ENCODE measurements at places on chromosomes 6 and 20.

GRCh38 chr6:43636308-43636659 lies 644 bp downstream of the MAD2L1BP start:
- DNase-seq, result peak; percentile 25

DNA sequence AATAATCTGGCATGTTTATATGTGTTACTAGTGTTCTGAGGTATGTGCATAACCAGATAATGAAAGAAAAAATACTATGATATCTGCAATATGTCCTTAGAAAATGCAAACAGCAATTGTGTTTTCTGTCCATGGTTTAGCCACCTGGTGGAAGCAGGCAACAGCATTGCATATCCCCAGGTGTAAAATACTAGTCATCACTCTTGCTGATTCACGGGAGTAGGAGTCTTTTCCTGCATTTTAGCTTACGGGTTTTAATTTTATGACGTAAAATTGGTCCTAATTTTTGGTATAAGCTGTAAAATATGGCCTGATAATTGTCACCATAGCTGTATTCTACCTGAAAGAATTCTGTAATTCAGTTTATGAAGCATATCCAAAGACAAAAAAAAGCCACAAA lies 2.5 kb downstream of the RNF182 start:
- no peak for DNase-seq

GRCh38 chr20:63183422-63184146 lies 32.3 kb downstream of the YTHDF1 start:
- peak; percentile 56 for DNase-seq

DNA sequence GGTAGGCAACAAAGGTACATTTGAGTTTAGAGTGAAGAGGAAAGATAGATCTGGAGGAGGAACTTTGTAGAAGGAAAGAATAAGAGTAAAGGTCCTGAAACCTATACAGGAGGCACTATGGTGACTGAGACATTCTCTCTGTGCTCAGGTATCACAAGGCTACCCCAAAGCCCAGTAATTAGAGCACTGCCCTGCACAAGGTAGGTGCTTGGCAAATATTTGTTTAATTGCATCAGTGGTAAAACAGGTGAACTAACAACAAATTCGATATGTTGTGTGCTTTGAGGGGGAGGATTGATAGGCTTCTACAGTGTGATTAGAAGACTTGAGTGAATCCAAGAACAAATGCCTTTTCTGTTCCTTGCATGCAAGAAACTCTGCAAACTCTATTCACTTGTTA lies 6.8 kb upstream of the TSHZ2 start:
- no peak for DNase-seq

DNA sequence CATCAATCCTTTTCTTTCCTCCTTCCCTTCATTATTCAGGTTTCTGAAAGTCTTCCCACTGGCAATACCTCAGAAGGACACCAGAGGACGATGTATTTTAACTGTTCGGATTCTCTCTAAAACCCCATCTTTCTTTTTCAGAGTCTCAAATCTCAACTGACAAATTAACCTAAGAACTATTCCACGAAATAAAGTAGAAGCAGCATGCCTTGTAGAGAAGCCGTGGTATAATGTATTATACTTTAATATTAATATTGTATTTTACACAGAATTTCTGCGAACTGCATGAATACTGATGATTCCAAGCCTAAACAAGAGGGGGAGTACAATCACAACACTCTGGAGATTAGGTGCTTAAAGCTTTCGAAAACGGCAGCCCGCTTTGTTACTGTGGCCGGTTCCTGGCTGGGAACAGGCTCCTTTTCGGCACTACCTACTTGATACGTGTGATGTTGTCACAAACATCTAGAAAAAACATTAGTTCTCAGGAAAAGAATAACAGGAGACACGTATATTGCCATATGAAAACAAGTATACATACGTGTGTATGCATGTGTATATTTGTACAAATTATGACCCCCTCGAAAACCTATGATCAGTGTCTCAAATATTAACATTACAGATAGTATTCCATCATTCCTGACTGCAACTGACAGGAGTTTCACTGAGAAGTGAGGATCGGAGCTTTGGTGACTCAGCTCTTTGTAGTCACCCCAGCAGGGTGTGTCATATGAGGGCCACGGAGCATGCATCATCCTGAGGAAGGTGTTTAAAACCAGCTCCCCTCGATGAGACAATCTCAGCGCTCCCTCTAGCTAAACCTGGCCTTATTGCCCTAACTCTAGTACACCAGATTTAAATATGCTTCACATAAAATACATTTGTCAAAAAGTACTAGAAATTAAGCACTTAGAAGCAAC lies 319.7 kb upstream of the TCF21 start:
- DNase-seq, result peak; percentile 77

GRCh38 chr6:19443411-19443810 lies 393.8 kb upstream of the ID4 start:
- DNase-seq, result no peak

DNA sequence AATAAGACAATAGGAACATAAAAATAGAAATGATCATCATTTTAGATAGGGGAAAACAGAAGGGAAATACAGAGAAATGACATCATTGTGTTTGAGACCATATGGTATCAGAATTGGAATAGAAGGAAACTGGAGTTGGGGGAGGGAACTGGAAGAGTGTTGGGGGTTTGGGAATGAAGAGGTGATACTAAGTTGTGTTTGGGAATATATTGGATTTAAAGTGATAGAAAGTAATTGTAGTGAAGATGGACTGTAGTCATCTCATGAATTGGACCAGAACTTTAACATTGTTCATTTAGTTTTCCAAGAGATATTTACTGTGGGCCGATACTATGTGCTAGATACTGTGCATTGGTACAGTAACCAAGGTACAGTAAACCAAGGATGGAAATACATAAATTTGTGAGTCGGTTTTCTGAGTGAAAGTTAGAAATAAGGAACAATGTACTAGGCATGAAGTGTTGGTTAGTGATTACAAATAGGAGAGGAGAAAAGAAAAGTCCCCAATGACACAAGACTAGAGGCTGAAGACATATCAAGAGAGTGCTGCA lies 32.3 kb downstream of the KCNQ5 start:
- DNase-seq, result no peak

DNA sequence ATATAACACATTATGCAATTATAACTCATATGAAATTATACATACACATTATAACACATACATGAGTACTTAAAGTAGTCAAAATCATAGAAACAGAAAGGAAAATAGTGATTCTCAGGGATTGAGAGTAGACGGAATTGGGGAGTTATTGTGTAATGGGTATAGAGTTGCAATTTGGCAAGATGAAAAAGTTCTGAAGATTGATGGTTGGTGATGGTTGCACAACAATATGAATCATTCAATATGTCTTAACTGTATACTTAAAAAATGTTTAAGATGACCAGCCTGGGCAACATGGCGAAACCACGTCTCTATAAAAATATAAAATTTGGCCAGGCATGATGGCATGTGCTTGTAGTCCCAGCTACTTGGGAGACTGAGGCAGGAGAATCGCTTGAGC lies 372.7 kb downstream of the CDKAL1 start:
- no peak for DNase-seq

GRCh38 chr20:41635158-41635557 lies 17.0 kb upstream of the CHD6 start:
- DNase-seq, result no peak

DNA sequence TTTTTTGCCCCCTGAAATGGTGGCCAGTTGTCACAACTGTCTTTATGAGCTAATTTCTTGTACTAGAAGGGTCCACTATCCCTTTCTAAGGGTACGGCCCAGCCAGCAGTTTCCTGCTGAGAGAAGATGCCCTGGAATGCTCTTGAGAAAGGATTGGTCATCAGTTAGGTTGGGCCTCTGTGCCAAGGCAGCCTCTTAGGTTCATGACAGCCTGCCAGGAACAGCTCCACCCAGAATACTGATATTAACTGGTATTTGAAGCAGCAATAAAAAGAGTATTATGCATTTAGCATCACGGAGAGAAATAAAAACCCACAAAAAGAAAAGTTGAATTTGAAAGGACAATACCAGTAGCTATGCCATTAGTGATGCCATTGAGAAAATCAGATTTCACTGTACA lies 9.0 kb upstream of the HINT3 start:
- no peak for DNase-seq

DNA sequence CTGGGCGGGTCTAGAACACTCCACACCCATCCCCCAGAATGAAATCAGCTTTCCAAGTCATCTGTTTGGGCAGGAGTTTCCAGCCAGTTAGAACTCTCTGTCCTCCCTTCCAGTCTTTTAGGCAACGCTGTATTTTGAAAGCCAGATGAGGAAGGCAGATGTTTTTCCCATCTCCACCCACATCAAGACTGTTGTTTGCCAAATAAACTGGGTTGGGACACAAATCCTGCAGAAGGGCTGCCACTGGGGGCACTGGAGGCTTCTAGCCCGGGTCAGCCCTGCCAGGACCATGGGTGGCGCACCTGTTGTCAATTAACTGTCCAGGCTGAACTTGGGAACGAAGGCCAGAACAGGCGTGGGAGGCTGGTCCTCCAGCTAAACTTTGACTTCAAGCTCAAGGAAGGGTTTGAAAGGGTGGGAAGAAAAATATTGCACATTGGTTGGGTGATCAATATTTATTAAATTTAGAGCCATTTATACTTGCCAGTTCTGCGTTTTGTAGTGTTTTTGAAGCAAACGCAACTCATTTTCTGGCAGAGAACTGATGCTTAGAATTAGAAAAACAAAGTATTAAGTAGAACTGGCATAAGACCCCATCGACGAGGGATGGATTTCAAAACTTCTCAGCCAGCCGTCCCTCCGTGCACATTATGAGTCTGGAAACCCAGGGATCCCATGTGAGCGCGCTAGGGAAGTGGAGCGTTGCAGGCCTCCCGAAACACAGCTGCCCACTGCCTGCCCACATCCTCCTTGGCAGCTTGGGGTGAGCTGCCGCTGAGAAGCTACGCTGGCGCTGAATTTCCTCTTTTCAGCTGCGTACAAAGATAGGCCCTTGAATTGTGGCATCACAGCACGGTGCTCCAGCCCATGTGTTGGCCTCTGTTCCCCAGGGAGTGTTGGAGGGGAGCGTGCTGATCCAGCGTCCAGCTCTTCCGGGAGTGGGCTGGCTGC lies 297.4 kb downstream of the QKI start:
- no peak for DNase-seq

DNA sequence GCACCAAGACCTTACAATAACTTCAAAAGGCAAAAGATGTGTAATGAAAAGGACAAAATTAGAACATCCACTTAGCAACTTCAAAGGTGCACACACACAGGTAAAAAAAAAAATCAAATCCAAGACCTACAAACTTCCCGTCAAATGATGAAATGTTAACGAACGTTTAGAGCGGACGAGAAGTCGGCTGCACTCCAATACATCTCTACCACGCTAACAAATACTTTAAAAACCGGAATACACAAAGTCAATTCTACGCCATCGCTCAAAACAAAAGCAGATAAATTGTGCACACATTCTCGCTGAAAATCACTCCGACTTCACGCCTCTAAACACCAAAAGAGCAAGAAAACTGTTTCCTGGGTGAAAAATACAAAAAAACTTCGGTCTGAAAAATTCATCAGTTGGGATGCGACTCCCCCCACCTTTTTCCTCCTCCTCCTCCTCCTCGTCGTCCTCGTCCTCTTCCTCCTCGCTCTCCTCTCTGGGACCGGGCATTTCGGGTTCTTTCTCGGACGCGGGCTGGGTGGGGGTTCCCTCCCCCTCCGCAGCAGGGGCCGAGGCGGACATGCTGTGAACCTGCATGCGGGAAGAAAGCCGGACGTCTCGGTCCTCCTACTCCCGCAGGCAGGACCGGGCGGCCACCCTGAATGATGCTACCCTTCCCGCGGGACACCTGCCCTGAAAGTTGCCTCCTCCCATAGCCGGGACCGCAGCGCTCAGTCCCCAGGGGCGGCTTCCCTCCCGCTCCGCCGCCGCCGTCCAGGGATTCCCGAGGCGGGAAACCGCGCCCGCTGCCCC lies 712 bp downstream of the DEK start:
- peak; percentile 28 for DNase-seq

DNA sequence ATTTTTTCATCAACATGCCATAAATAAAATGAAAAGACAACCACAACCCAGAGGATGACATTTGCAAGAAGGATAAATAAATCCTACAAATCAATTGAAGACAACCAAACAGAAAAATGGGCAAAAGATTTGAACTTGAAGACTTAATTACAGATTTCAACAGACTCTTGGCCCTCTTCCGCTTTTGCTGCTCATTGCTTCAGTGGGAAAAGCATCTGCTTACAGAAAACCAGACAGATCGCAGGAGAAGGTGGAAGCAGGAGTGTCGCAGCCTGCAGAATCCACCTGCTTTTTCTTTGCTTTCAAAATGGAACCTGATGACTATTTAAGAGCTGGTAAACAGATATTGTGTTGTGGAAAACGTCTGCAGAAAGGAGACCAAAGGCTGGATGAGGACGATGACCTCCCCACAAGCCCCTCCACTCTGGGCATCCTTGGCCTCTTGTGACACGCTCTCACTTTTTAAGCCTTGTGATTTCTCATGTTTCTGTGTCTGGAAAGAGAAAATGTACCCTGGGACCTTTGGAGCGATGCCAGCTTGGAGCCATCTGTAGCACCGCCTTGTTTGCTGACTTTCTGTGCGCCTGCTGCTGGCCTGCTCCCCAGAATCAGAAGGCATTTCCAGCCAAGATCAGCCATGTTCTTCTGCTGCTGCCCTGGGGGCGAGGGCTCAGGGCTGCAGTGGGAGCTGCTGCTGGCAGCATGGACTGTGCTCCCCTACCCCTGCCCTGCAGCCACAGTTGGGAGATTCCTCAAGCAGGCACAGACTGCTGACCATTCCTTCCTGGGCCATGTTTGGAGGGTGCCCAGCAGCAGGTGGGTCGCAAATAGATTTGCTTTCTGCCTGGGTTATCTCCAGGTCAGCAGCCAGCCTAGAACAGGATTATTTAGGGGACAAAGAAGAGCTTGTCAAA lies 3.6 kb upstream of the CSTL1 start:
- peak; percentile 92 for DNase-seq

DNA sequence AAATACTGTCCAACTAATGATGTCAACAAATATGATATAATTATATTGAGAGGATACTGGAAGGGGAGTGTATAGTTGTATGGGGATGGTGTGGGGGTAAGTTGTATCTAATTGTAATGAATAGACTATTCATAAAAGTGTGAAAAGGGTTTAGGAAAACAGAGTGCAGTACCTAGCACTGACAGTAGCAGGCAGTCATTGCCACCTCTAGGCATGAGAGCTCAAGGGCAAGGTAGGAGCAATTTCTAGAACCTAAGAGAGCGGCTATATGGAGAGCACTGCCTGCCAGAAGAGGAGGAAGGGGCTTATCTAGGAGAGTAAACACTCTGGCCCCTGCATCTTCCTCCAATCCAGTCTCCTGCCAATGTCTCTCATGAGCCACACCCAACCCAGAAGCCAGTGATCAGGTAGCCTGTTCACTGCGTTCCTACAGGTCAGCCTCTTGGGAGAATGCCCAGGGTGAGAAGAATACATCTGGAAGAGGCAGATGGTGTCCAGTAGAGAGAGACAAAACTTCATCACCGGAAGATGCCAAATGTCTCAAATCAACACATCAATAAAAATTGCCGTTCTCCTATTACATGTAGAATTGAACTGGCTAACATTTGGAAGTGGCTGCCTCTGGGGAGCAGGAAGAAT lies 200.0 kb downstream of the LY86 start:
- no peak for DNase-seq

GRCh38 chr6:35497571-35498421 lies 917 bp upstream of the TEAD3 start:
- DNase-seq, result no peak

- peak; percentile 31 for DNase-seq
These were observed 163.2 kb downstream of the AIG1 start for GRCh38 chr6:143223895-143224294.

- no peak for DNase-seq
These were observed 73.0 kb downstream of the EYA2 start for GRCh38 chr20:46967646-46968045.

GRCh38 chr6:142187209-142187608 lies 40.1 kb downstream of the VTA1 start:
- no peak for DNase-seq
